ENCODE measurements at places on chromosomes 16 and 17.

DNA sequence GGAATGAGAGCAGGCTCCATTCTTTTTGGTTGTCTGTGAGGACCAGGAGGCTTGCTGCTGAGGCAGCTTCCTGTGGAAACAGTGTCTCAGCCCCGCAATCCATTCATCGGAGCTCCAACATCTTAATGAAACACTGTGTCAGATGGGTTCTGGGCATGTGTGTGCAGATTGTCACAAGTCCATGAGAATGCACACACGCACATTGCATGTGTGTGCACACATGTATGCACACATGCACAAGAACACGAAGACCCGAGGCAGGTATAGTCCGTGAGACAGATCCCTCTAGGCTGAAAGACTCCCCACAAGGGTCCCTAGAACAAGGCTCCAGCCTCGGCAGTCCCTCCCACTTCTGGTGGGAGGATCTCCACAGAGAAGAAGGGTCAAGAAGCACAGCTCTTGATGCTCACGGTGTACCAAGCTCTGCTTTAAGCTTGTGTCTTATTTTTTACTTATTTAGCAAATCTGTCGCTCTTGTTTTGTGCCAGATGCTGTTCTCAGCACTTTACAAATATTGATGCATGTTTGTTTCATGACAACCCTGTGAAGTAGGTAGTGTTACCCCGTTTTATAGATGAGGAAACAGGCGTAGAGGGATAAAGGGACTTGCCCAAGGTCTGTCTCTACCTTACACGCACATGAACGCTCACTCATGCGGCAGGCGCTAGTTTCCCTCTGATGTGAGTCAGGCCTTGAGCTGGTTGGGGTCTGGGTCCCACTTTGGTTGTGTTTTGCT is 213.1 kb downstream of the SEC14L1 start:
- DNase-seq: no peak

DNA sequence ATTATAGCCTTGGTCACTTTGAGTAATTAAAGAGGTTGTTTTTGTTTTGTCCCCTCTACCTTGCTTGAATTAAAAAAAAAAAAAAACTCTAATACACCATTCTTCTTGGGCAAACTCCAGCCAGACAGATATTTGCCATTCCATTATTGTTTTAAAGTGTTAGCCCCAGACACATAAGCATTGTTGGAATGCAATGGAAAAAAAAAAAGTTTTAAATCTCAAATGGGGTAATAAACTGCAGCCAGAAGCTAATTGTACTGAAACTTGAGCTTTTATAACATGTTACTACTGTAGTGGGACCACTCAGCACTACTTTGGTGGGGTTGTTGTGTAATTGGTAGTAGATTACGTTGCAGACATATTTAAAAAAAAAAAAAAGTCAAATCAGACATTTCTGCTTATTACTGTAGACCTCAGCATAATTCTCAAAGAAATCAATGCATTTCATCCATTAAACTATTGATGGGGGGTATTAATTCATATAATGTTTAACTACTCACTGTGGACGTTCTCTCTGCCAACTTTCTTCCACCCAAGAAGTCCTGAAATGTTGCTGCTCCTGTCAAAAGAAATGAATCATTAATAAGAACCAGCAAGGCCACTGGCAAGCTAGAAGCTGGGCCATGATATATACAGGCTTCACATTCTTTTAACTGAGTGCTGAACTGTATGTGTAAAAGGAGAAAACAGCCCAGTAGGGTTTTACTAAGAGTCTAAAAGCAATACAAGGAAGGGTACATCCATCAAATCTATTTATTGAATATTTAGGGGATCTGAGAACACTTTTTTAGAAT is 626.6 kb upstream of the SOX9 start:
- DNase-seq: no peak

- DNase-seq: no peak
These were observed at the start of gene FDXR for GRCh38 chr17:74872313-74873036. Gene FDXR (minus strand): TSS chr17:74872994. CDS start chr17:74872944, 50 bp downstream.

GRCh38 chr16:54053891-54054820 is 232.4 kb downstream of the IRX3 start:
- no peak for DNase-seq

- no peak for DNase-seq
These were observed 23.5 kb downstream of the UBALD1 start for GRCh38 chr16:4591191-4591590.

GRCh38 chr17:29777663-29778062 is 152.4 kb downstream of the SSH2 start:
- DNase-seq: no peak

- DNase-seq: no peak
These were observed 8.3 kb upstream of the RASD1 start for GRCh38 chr17:17504341-17505140.

Measured in inflammatory macrophage treated with lipopolysaccharide for 4 hours (primary cell).